Activated CD8-positive, alpha-beta memory T cell treated with anti-CD3 and anti-CD28 coated beads for 4 hours (primary cell): ENCODE measurements at places on chromosomes 12 and 14.

DNA sequence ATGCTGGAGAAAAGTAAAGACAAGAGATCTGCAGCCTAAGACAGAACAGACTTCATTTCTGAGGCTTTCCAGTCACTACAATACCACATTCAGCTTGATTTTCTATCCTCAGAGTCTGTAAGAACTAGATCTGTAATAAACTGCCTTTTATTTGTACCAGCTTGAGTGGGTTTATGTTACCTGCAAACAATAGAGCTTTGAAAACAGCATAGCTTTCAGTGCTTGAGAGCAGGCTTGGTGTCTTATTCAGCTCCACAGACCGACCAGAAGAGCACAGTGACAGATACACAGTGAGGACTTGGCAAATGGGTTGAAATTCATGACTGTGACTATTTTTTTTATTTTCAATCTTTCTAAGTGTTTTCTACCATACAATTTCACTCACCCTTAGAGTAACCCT lies 207.8 kb upstream of the OTX2 start:
- no peak for DNase-seq

DNA sequence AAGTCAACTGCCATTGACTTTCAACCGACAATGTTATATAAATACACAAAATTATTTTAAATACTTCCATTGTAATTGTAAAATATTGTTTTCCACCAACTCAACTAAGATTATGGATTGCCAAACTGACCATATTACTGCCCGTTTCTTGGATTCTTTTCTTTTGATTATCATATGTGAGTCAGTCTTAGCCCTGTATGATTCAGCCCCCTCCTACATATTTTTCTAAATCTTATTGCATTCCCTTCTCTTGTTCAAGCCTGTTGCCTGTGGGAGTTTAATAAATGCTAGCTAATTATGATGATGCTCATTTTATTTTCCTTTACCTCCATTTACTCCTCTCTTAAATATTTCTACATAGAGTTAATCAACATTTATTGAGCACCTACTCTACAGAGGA lies 6.8 kb downstream of the RASSF9 start:
- DNase-seq, result no peak

DNA sequence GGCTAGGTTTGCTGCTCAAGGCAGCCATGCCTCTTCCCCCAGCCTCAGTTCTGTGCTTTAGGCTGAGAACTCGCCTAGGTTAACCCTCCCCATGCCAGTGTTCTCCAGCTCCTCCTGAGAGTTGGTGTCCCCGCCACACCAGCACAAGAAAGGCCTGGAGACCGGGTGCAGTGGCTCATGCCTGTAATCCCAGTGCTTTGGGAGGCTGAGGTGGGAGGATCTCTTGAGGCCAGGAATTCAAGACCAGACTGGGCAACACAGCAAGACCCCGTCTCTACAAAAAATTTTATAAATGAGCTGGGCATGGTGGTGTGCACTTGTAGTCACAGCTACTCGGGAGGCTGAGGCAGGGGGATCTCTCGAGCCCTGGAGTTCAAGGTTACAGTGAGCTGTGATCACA lies 10.2 kb downstream of the RIN3 start:
- no peak for DNase-seq

DNA sequence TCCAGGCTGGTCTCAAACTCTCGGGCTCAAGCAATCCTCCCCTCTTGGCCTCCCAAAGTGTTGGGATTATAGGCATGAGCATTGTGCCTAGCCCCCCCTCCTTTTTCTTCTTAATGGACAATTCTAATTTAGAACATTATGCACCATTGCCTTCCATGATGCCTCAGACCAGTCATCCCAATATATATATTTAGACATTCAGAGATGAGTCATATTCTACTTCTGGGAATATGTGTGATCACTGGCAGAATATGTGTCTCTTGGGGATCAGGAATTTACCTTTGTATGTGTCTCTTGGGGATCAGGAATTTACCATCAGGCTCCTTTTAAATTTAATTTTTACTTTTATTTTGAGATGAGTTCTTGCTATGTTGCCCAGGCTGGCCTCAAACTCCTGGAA lies 7.5 kb upstream of the CCDC177 start:
- no peak for DNase-seq

- DNase-seq, result no peak
Observed at GRCh38 chr14:47674543-47675465, 601 bp downstream of the MDGA2 start.

DNA sequence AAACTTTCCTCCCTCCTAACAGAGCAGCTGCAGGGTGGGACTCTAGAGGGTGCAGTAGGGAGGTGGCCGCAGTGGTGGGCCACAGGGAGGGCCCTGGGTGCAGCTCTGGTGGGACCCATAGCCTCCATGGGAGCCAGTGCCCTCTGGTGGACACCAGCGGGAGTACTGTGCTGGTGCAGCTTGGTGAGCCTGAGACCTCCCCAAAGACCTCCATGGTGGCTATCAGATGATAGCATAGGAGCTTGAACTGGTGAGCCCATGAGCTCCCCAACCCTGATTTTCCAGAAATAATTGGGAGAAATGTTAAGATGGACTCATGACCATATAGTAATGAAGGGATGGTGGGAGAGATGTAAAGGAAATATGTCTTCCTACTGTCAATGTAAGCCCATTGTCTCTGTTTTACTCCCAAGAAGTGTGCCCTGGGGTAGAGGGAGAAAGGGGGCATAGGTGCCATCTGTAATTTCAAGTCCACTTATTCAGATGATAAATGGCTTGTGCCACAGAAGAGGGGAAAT lies 98.7 kb downstream of the GAS2L3 start:
- DNase-seq, result no peak
